ENCODE measurements at places on chromosomes 1 and 21. TPM values are rescaled to one million over a fixed set of nuclear protein-coding genes. Genes with fewer than 3 reads are reported as not detected.

GRCh38 chr1:87388411-87388810 is 59.7 kb downstream of the LMO4 start:
- DNase-seq = no peak

- DNase-seq = no peak
These were observed 3.4 kb upstream of the BMP8A start for GRCh38 chr1:39488012-39488545.

DNA sequence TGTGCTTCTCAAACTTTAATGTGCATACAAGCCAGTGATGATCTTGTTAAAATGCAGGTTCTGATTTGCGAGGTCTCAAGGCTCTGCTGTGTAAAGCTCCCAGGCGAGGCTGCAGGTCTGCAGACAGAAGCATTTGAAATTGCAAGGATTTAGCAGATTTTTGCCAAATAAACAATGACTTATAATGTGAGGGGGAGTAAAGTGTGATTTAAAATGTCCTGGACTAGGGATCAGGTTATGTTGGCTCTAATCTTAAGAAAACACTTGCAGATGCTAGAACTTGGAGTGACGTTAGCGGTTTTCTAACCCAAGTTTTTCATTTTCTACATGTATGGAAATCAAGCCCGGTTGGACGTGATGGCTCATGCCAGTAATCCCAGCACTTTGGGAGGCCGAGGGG is 16.2 kb upstream of the ACTN2 start:
- no peak for DNase-seq

GRCh38 chr1:27009601-27010197 is 3.0 kb downstream of the TENT5B start:
- no peak for DNase-seq

GRCh38 chr21:27129215-27129614 is 162.3 kb upstream of the ADAMTS5 start:
- no peak for DNase-seq

GRCh38 chr1:39691383-39692151 is at the start of gene HPCAL4:
HPCAL4 (minus strand) TSS chr1:39691433; CDS start chr1:39684603, 6,830 bp downstream.
- DNase-seq = peak; percentile 77

- DNase-seq = no peak
These were observed 27.3 kb downstream of the CAP1 start for GRCh38 chr1:40067851-40068250.

DNA sequence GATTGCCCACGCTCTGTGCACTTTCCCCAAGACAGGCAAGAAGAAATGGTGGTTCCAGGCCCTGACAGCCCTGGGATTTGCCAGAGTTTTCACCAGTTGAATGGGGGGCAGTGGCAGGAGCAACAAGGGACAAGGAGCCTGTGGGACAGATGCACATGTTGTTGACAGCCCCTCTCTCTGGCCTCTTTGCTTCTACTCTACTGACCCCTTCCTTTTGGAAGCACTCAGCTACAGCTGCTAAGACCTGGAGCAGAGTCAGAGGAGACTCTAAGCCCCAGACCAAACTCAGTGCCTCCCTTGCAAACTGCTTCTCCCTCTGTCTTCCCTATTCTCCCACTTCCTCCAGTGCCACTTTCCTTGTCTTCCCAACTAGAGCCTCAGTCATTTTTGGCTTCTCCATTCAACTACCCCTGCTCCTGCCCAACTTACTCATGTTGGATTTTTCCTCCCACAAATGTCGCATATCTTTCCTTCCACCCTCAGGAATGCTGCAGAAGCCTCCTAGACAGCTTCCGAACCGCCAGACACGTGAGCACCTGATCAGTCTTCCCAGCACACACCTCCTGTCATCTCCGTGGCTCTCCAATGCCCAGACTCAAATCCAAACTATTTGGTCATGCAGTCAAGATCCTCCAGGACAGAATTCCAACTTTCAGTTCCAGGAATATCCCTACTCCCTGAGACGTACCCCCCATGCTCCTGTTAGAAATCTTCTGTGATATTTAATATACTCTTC is 9.1 kb downstream of the INKA2 start:
- DNase-seq = no peak

DNA sequence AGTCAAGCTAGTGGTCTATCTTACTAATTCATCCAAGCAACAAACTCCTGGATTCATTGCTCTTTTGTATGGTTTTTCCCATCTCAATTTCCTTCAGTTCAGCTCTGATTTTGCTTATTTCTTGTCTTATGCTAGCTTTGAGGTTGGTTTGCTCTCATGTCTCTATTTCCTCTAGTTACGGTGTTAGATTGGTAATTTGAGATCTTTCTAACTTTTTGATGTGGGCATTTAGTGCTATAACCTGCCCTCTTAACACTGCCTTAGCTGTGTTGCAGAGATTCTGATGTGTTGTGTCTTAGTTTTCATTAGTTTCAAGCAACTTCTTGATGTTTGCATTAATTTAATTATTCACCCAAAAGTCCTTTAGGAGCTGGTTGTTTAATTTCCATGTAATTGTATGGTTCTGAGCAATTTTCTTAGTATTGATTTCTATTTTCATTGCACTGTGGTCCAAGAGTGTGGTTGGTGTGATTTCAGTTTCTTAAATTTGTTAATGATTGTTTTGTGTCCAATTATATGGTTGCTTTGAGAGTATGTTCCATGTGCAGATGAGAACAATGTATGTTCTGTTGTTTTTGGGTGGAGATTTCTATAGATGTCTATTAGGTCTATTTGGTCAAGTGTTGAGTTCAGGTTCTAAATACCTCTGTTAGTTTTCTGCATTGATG is 154.6 kb downstream of the PLPPR5 start:
- DNase-seq = no peak

- DNase-seq = no peak
These were observed 43.1 kb downstream of the GPR161 start for GRCh38 chr1:168093616-168094015.

DNA sequence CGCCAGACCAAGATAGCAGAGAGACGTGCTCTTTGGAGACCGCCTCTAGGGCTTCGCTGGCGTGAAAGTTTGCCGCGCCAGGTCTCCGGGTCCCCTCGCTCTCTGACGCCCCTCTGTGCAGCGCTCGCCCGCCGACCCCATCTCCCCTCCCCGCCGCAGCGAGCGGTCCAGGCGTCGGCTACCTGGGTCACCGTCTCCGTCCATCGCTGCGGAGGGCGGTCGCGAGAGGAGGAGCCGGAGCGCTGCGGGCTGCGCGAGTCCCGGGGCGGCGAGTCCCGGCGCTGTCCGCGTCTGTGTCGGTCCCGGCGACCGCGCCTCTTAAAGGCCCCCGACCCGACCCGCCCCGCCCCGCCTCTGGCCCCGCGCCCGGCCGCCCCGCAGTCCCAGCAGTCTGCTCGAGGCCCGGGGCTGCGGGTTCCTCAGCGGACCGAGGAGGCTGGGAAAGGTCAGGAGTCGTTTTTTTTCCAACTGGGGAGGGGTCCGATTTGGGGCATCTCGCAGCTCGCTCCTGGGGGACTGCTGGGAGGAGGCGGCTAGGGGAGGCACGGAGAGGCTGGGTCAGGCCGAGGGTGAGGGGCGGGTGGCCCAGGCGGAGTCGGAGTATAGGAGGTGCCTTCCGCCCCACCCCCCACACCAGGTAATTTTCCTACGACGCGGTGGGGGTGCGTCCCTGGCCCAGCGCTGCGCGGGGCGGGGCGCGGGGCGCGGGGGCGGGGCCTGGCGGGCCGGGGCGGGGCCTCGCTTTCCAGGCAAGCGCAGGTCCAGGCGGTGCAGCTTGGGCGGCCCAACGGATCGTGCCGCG is at the start of the genes FBXO2 and FBXO44:
Gene FBXO2 (minus strand): TSS at position 293 of the 802 bp plus-strand sequence. CDS start 89 bp downstream, at position 204.
Gene FBXO44 (plus strand): TSS at position 741 of the 802 bp plus-strand sequence. CDS start 959 bp downstream, outside the sequence.
- DNase-seq = no peak

- DNase-seq = peak; percentile 20
These were observed 8.2 kb upstream of the CAP1 start for GRCh38 chr1:40032240-40032891.

DNA sequence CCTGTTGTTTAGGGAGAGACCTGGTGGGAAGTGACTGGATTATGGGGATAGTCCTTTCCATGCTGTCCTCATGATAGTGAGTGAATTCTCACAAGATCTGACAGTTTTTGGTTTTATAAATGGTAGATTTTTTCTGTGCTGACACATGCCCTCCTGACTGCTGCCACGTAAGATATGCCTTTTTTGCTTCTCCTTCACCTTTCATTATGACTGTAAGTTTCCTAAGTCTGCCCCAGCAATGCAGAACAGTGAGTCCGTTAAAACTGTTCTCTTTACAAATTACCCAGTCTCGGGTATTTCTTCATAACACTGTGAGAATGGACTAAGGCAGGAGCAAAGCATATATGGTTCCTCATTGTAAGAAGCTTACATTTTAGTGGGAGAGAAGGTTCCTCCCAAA is 1727.2 kb downstream of the NCAM2 start:
- DNase-seq = no peak

DNA sequence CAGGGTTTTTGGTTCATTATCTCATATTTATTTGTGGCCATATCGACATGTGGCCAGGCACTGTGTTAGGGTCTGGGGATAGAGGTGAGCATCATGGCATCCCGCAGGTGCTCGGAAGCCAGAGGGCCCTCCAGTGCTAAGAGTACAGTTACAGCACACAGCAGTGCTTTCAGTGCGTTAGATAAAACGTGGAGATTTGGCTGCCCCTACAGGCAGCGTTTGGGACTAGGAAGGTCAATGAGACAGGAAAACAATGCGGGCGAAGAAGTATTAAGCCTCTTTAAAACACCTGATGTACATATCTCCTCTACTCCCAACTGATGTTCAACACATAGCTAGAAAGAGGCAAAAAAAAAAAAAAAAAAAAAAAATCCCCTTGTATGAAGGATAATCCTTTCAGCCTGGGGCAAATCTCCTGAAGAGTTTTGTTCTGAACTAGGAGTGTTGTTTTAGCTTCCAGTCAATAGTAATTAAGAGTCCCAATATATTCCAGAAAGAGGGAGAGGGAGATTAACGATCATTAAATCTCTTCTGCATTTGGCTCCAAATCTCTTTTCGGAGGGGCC is 80.1 kb downstream of the CAPZB start:
- DNase-seq = no peak

DNA sequence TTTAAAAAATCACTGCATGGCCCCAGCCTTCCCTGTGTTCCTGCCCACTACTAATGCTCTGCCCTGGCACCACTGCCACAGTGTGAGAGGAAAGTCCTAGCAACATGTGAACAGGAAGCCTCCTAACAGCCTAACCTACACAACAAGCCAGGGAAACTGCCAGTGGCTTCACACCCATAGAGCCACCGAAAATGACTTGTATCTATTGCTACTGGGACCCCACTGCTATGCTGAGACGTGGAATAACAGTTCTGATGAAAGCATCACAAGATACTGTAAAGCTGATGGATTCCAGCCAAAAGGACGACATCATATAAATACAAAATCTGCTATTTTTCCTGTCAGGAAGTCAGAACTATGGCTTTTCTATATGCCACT is 74.9 kb downstream of the JAK1 start:
- peak; percentile 26 for DNase-seq

DNA sequence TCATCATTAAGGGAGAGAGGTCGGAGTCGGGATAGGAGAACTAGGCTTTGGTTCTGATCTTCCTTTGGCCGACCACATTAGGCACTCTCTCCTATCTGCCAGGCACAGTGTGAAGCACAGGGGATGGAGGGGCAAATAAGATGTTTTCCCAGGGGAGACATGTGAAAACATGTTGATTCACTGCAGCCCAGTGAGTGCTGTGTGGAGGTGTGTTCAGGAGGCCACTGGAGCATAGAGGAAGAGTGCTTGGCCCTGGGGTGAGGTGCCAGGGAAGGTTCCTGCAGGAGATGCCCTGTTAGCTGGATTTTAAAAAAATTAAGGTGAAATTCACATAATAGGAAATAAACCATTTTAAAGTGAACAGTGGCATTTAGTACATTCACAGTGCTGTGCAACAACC is 3.7 kb downstream of the VANGL2 start:
- DNase-seq = no peak

The TRPM2 gene
- polyA plus RNA-seq = 0.93 TPM

The LIPI gene
- polyA plus RNA-seq = 1.0 TPM

The TRMT13 gene
- polyA plus RNA-seq = 30.9 TPM

The OR2AK2 gene
- polyA plus RNA-seq = not detected

The HIVEP3 gene
- 7.0 TPM for polyA plus RNA-seq

The FLG gene
- 1.2 TPM for polyA plus RNA-seq

Data from right lung (tissue), 10 donors.